ENCODE measurements at places on chromosomes 13 and 19. TPM values are rescaled to one million over a fixed set of nuclear protein-coding genes. Genes with fewer than 3 reads are reported as not detected.
A peak's percentile ranks its signal among the peaks of the same experiment; 100 is the strongest.

GRCh38 chr19:1828279-1829238, 16.5 kb upstream of the ATP8B3 start:
- DNase-seq = no peak

ALOX5AP gene
- 2.0 TPM for total RNA-seq

NLRP11 gene
- not detected for total RNA-seq

VSIG10L gene
- total RNA-seq = 0.41 TPM

- no peak for DNase-seq
Measured at GRCh38 chr19:39497996-39498797, 550 bp upstream of the DLL3 start.

DNA sequence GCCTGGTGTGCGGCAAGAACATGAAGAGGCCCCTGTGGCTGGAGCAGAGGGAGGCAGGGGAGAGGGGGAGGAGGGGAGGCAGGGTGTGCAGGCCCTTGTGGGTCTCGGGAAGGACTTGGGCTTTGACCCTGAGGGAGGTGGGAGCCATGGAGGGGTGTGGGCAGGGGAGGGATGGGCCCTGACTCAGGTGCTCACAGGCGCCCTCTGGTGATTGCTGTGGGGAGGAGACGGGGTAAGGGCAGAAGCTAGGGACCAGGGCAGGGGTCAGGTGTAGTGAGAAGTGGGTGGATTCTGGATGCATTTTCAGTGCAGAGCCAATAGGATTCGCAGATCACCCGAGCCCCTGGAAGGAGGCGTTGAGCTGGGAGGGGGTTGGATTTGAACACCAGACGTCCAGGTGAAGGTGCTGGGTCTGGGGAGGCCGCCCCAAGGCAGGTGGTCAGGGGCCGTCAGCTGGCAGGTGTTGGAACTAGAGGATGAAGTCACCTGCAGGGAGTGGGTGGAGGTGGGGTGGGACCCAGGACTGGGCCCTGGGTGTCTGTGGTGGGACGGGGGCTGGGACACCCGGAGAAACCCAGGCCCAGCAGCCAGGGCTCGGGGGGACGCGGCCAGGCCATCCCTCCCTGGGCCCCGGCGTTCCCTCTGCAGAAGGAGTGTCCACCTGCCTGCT, 185.4 kb downstream of the KDM4B start:
- peak; percentile 27 for DNase-seq

DNA sequence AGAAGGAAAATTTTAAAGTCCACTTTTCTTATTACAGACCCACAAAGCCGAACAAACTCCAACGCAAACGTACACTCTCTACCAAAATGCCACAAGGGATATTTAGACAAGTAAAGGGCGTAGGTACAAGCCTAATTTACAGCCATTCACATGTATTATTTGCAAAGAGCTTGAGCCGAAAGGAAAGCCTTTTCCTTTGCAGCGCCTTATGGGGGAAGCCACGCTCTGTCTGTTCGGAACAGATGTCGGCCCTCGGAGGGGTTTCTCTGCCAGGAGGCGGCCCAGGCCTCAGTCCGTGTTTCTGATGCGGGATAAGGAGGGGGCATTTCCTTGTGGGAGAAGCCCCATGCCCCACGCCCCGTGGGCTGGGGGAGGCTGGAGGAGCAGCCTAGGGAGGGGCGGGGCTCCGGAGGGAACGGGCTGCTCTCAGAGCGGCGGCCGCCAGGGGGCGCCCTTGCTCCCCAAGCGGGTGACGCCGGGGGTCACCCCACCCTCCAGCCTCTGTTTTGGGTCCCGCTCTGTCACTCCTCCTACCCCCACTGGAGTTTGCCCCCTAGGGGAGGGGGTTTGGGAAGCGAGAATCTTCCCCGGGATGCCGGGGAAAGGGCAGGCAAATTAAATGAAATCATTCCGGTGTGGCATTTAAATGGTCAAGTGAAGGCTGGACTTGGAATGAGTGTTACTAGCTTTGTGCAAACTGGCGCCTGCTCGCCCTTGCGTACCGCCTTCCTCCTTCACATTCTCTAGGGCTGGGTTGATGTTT, 2.9 kb downstream of the HTR2A start:
- DNase-seq = peak; percentile 73

DNA sequence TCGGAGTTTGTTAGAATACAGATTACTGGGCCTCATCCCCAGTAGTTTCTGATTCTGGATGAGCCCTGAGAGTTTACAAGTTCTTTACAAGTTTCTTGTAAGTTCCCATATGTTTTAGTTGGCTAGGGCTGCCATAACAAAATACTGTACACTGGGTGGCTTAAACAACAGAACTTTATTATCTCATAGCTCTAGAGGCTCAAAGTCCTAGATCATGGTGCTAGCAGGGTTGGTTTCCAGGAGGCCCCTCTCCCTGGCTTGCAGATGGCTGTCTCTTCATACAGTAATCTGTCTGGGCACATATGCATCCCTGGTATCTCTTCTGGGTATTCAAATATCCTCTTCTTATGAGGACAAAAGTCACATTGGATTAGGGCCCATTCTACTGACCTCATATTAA, 167.2 kb downstream of the KLF5 start:
- no peak for DNase-seq

IGFL1 gene
- total RNA-seq = not detected

DNA sequence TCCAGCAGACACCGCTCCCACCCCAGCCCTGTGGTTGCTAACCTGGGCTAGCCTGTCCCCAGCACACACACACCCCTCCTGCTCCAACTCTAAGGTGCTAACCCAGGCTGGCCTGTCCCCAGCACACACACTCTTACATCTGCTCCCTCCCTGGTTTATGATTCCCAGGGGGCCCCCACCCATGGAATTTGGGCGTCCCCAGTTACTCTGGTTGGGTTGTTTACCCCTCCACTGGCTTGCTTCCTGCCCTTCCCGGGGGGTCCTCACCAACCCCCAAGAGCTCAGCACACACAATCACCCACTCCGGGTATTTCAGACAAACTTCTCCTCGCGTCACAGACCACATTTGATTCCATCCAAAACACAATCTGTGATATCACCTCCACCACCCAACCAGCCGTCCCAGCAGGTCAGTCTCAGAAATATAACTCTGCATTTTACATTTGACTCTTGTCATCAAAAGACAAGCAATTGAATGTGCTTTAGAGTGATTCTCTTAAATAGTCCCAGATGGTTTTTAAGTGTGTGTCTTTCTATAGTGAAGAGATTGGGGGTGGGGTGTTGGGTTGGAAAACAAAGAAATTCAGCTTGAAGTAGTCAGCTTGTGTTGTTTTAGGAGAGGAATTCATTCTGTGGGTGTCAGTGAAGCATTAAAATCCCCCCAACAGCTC, 20.1 kb downstream of the COL4A2 start:
- no peak for DNase-seq

DNA sequence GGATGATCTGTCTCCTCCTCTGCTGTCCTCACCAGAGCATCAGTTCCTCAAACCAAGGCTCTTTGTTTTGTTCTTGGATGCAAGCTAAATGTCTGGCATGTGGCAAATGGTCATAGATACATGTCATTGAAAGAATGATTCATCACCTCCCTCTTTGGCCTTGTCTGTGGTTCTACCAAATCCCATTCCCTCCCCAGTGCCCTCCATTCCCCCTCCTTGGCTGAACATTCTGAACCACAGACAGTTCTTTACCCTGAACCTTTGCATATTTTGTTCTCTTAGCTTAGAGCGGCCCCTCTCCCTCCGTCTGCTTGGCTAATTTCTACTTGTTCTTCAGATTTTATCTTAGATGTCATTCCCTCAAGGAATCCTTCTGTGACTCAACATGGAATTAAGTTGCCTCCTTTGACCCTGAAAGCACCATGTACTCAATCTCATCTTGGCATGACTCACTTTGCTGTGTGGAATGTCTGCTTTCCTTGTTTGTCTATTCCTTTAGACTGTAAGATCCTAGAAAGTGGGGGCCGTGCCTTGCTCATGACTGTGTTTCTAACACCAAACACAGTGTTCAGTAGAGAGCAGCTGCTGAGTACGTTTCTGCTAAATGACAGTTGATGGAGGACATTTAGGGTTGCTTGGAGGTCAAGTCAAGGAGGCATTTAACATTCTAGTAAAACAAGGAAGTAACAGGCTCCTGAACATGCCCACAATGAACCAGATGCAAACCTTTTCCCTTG, 8.1 kb downstream of the ALOX5AP start:
- peak; percentile 21 for DNase-seq

GRCh38 chr13:43273362-43273761, 250.0 kb downstream of the DNAJC15 start:
- no peak for DNase-seq

- DNase-seq = no peak
Measured at GRCh38 chr13:30334663-30335386, 27.5 kb upstream of the KATNAL1 start.

DNA sequence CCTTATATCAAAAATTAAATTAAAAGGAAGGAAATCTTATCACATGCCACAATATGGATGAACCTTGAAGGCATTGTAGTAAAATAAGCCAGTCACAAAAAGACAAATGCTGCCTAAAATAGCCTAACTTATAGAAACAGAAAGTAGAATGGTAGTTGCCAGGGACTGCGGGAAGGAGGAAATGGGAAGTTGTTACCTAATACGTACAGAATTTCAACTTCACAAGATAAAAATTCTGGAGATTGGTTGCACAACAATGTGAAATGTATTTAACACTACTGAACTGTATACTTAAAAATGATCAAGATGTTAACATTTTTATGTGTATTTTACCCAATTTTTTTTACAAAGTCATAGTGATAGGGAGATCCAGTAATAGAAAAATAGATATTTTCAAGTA, 10.2 kb upstream of the N4BP2L2 start:
- DNase-seq = no peak

COPE gene
- total RNA-seq = 92.5 TPM

Data from frontal cortex (tissue), 4 donors.